RPMI8226 (cell line): ENCODE measurements at places on chromosomes 7 and 10.

- no peak for DNase-seq
Measured at GRCh38 chr10:35015843-35016408, 74.2 kb downstream of the CUL2 start.

DNA sequence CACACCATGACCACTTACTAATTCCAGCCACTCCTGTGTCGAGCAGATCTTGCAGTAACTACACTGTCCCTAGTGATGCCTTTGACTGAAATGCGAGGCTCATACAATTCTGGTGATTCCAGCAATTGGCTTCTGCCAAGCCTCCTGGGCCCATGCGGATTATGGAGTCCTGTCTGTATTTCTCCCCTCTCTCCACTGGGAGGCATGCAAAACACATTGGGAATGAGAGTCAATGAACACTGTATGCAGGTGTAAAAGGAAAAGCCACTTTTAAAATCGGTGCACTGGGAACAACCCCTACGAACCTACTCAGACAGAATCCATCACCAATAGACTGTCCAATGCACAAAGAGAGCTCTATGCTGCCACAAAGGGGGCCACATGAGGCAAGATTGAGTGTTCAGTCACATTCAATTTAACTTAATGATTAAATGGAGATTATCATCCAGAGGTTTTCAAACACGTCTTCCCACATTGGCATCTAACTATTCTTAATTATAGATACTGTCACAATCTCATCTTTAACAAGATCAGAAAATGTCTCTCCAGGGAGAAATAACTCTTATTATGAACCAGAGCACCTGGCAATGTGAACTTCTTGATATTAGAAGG is 550.6 kb downstream of the GLRX3 start:
- DNase-seq: peak; percentile 2

- peak; percentile 15 for DNase-seq
Measured at GRCh38 chr7:3089493-3089892, 45.8 kb upstream of the CARD11 start.

DNA sequence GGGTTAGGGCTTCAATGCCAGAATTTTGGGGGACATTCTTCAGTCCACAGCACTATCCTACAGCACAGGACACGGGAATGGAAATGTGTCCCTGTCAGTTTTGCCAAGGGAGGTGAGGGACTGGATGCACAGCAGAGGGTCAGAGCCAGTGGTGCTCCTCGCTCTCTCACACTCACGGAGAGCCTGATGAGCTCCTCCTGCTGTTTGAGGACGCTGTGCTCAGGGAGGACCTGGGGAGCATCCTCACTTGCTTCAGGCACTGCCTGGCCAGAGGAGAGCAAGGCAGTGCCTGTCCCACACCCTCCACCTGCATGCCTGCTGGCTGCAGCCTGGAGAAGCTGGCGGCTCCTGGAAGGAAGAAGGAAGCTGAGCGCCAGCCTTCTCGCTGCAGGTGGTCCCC is 58.6 kb downstream of the RAMP3 start:
- DNase-seq: no peak

GRCh38 chr10:124156524-124157260 is 63.3 kb upstream of the CHST15 start:
- DNase-seq: no peak

DNA sequence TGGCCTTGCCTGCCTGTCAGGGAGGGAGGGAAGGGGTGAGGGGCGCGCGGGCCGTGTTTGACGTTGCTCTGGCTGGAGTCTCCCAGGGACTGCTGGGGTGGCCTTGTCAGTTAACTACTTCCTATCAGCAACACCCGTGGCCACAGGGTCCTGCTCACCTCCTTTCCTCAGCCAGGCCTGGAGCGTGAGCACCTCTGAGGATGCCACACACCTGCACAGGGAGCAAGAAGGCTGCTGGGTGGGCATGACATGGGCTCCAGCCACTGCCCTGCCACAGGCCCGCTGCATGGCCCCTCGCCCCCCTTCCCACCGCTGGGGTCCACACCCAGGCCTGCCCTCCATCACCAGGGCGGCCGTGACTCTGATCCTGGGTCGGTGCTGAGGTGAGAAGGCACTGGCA is 212.4 kb downstream of the ELFN1 start:
- no peak for DNase-seq

DNA sequence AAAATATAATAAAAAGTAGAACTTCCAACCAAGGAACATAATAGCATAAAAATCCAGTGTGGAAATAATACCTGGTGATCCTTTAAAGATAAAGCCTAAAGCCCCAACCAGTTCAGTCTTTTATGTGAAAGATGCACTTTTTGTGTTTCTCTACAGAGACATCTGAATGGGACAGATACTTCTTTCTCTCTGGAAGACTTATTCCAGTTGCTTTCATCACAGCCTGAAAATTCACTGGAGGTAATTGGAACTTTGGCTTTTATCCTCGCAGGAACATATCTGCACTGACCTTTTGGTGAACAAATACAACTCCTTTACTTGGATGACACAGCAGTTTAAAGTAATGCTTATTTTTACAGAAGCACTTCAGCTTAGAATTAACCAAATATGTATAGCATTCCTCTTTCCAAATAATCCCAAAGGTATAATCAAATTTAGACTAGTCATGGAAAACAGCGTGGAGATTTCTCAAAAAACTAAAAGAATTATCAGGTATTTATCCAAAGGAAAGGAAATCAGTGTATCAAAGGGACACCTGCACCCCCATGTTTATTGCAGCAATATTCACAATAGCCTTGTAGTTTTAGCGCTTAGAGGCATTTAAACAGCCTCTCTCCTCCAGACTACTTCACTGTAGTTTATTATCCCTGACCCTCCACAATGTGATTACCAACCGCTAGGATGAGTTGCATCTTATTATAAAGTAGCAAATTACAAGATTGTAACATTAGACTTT is 16.8 kb downstream of the HNRNPA2B1 start:
- DNase-seq: no peak

DNA sequence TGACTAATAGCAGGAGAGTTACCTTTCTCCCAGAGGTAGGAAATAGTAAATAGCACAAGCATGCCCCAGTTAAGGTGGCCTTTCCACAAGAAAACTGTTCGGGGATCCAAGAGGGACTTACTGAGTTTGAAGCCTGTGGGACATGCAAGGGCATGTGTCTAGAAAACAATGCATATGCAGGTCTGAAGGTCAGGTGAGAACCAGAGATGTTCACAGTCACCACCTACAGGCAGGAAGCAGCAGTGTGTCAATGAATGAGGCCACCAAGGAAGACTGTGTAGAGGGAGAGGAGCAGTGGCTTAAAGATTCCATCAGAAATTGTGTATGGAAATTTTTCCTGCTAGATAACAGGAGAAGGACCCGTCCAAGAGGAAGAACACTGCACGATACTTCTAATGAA is 66.0 kb downstream of the CALD1 start:
- peak; percentile 13 for DNase-seq

GRCh38 chr7:36171503-36171902 is 18.4 kb downstream of the EEPD1 start:
- no peak for DNase-seq

DNA sequence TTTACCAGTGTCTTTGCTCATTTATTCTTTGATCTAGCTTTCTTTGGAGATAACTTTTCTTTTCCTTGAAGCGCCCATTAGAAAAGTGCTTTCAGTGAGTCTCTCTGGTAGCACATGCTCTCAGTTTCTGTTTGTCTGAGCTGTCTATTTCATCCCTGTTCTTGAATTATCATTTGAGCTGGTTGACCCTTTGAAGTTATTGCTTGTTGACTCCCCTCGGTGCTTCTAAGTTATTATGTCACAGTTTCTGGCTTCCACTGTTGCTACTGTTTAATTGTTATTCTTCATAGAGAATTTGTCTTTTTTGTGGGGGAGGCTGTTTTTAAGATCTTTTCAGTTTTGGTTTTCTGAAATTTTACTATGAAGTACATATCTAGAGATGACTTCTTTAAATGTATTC is 11.4 kb upstream of the PRF1 start:
- no peak for DNase-seq

GRCh38 chr7:94050046-94050445 is 45.9 kb upstream of the BET1 start:
- peak; percentile 75 for DNase-seq
